ENCODE measurements at places on chromosomes 2 and 18. TPM values are rescaled to one million over a fixed set of nuclear protein-coding genes. Genes with fewer than 3 reads are reported as not detected.

DNA sequence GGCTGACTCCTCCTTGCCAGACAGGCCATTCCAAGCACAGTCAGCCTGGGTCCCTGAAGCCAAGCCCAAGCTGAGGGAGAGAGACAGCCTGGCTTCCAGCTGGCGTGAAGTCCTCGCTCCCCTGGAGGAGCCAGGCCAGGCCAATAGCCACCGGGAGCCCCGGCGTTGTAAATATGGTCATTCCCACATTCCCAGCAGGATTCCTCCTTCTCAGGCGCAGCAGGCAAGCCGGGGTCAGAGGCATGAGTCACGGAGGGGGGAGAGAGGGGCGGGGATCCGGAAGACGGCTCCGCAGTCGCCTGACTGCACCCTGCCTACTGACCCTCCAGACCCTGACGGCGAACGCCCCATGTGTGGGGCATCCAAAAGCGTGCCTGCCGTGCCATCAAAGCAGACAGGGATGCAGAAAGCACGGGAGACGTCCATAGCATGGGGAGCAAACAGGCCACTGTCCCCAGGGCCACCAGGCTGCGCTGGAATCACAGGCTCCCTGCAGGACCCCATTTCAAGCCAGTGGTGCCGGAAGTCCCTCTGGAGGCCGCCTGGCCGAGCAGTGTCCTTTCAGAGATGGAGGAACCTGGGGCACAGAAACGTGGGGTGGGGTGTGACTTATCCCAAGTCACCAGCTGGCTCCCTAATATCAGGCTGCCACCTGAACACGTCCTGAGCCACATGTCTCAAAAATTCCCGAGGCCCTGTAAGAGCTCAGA, 48.2 kb downstream of the TWIST2 start:
- no peak overlapping the region for H3K27ac ChIP-seq
- H3K36me3 ChIP-seq: no peaks in the 10 kb centered on the region
- H3K4me3 ChIP-seq: no peak overlapping the region
- peaks cover 2% of the 10 kb centered on the region for H3K27me3 ChIP-seq
- no peak for DNase-seq

DNA sequence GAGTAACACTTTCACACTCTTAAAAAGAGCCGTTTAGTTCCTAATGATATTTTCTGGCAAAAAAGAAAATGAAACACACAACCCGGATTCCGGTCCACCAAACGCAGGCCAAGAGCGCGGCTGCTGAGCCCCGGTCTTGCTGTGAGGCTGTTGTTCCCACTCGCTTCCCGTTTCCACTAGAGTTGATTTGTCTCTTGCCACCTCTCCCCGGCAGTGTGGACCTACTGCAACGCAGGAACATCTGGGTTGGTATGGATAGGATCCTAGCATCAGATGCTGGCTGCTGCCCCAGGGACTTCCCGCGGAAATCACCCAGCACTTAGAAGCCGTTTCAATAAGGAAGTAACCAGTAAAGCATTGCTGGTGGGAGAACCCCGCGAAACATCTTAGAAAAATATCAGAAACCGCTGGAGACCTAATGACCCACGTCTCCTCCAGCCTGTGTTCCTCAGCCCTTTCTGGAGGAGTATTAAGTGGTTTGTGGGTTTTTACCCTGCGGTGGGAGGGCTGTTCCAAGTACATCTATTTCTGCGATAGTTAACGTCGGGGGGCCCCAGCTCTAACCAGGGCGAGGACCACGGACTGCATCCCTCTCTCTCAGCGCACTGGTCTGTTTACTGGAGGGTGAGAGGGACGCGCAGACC, 939 bp downstream of the DOCK10 start:
- H3K4me1 ChIP-seq: peaks cover 52% of the 10 kb centered on the region
- H3K27me3 ChIP-seq: peaks cover 15% of the 10 kb centered on the region
- peak overlapping the region; percentile 99 for H3K4me3 ChIP-seq
- DNase-seq: peak; percentile 81

The RFX8 gene
- 1.0 TPM for total RNA-seq

- no peaks in the 10 kb centered on the region for H3K27me3 ChIP-seq
- DNase-seq: no peak
- H3K4me1 ChIP-seq: peaks cover 4% of the 10 kb centered on the region
- H3K36me3 ChIP-seq: no peaks in the 10 kb centered on the region
Observed at GRCh38 chr18:48735681-48736255, 196.9 kb downstream of the CTIF start.

GRCh38 chr18:24031916-24032315, 17.4 kb downstream of the TTC39C start:
- no peak overlapping the region for H3K4me3 ChIP-seq
- DNase-seq: no peak
- peaks cover 45% of the 10 kb centered on the region for H3K4me1 ChIP-seq
- H3K27me3 ChIP-seq: no peaks in the 10 kb centered on the region
- no peak overlapping the region for H3K27ac ChIP-seq
- H3K36me3 ChIP-seq: peaks cover 32% of the 10 kb centered on the region

The SERPINB2 gene
- not detected for total RNA-seq

GRCh38 chr2:3354986-3355385, 22.6 kb downstream of the EIPR1 start:
- no peak for DNase-seq
- no peak overlapping the region for H3K4me3 ChIP-seq

The TSPYL6 gene
- not detected for total RNA-seq

- no peak within 1 kb of the TSS for H3K27ac ChIP-seq
- H3K4me1 ChIP-seq: peaks cover 25% of the 10 kb centered on the region
- H3K27me3 ChIP-seq: peaks cover 64% of the 10 kb centered on the region
- H3K36me3 ChIP-seq: no peaks in the 10 kb centered on the region
- H3K4me3 ChIP-seq: peak within 1 kb of the TSS; percentile 64
- no peak for DNase-seq
Observed at GRCh38 chr2:75560768-75561565, at the start of gene EVA1A. EVA1A (minus strand) TSS chr2:75560939; CDS start chr2:75518140, 42,799 bp downstream.

GRCh38 chr2:204010628-204011560, 74.3 kb downstream of the ICOS start:
- peaks cover 27% of the 10 kb centered on the region for H3K4me1 ChIP-seq
- H3K4me3 ChIP-seq: no peak overlapping the region
- H3K27ac ChIP-seq: no peak overlapping the region
- H3K27me3 ChIP-seq: peaks cover 3% of the 10 kb centered on the region
- no peak for DNase-seq

DNA sequence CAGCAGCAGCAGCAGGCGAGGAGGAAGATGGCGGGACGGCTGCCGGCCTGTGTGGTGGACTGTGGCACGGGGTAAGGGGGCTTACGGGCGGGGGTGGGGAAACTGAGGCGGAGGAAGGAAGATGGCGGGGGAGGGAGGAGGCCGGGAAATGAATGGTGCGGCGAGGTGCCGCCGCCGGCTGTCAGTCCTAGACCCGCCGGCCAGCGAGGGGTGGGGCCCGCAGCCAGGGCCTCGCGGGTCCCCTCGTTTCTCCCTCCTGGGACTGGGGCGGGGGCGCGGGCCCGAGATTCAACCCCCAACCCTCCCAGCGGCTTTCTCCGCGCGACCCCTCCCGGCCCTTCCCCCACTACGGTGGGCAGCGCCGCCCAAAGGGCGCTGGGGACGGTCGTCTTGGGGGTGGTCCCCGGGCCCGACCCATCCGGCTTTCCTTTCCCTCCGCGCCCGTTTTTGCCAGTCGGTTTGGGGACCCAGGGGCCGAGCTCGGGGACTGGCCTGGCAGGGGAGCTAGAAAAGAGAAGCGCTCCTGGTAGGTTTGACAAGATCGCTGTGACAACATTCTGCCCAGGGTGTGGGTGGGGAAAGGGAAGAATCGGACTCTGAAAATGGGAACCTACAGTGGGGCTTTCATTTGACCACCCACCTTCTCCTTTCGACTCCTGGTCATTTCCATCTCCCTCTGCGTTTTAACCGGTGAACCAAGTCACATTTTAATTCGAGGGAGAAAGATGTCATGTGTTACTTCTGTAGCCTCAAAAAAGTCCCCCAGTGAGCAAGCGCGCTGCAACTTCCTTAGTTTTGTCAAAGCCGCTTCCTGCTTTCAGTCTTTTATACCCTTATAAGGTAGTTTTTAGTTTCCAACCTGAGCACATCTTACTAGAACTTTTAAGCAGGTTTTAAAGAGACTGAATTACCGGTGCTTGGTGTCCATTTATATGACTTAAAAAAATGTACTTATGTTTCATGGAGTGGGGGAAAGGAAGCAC, 655 bp downstream of the ACTR3 start:
- H3K36me3 ChIP-seq: peaks cover 69% of the 10 kb centered on the region
- peaks cover 64% of the 10 kb centered on the region for H3K4me1 ChIP-seq
- H3K4me3 ChIP-seq: peak overlapping the region; percentile 92
- H3K27ac ChIP-seq: peak overlapping the region; percentile 99
- DNase-seq: peak; percentile 89
- no peaks in the 10 kb centered on the region for H3K27me3 ChIP-seq

DNA sequence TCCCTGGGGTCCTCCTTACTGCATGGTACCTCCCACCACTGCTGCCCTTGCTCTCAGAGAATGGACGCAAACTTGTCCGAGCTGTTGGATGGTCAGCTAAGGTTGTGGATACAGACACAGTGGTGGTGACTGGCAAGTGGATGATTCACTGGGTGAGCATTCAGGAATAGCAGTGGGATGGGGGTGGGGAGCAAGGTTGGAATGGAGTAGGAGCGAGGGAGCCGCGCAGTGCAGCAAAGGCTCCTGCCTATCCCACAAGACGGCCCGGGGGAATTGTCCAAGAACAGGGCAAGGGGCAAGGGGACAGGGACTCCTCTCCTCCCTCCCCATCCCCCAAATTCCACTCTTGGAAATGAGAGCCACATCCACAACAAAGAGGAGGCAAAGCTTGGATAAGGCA, 102.2 kb downstream of the PIEZO2 start:
- no peak overlapping the region for H3K27ac ChIP-seq
- H3K4me1 ChIP-seq: no peaks in the 10 kb centered on the region
- no peak overlapping the region for H3K4me3 ChIP-seq
- H3K27me3 ChIP-seq: no peaks in the 10 kb centered on the region
- H3K36me3 ChIP-seq: no peaks in the 10 kb centered on the region

The ABCA12 gene
- total RNA-seq: not detected

The CRYGC gene
- not detected for total RNA-seq
